ENCODE measurements at places on chromosomes 5 and 9. TPM values are rescaled to one million over a fixed set of nuclear protein-coding genes. Genes with fewer than 3 reads are reported as not detected.

The PITX1 gene
- polyA plus RNA-seq: 2.3 TPM

The GPSM1 gene
- 2.5 TPM for polyA plus RNA-seq

The C9orf78 gene
- polyA plus RNA-seq: 66.5 TPM

The EGFLAM gene
- not detected for polyA plus RNA-seq

The PRRT1B gene
- polyA plus RNA-seq: not detected
